ENCODE measurements at places on chromosomes 13 and 19. TPM values are rescaled to one million over a fixed set of nuclear protein-coding genes. Genes with fewer than 3 reads are reported as not detected.

GRCh38 chr19:41321600-41322270 is 11.8 kb downstream of the CCDC97 start:
- DNase-seq, result no peak

KLHL1 gene
- total RNA-seq, result 0.26 TPM

PALM gene
- total RNA-seq, result 23.6 TPM

DNA sequence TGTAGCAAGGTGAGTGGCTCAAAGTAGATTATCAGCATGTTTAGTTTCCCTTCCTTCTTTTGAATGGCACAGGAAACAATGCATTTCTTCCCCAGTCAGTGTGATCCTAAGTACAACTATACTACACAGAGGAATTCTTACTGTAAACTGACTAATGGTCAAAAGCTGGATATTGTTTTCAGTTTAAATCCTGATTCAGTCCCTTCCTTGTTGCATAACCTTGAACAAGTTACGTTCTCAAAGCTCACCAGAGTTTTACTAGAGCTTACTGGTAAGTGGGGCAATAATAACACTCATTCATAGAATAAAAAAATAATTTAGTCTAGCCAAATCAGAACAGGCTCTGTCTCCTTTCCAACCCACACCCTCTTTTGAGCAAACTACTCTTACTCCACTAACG is 180.1 kb downstream of the POSTN start:
- DNase-seq, result no peak

DNA sequence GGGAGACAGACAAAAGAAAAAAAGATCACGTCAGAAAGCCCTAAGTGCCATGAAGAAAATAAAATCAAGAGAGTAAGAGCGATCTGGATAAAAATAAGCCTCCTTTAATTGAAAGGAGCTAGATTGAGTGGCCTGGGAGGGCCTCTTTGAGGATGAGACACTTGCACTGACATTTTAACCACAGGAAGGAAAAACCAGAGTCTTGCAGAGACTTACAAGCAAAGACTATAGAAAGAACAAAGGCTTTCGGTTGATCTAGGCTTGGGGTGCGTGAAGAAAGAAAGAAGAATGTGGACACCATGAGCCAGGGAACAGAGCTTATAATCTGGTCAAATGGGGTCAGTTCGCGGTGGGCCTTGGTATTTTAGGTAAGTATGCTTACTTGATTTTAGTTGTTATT is 342.7 kb downstream of the COG6 start:
- DNase-seq, result no peak

DNA sequence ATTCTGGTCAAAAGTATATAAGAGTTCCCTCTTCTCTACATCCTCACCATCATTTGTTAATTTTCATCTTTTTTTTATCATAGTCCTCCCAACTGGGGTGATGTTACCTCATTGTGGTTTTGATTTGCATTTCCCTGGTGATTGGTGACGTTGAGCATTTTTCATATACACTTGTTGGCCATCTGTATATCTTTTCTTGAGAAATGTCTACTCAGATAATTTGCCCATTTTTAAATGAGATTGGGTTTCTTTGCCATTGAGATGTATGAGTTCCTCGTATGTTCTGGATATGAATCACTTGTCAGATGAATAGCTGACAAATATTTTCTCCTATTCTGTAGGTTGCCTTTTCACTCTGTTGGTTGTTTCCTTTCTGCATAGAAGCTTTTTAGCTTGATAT is 2.4 kb downstream of the CD33 start:
- DNase-seq, result no peak

MAST1 gene
- total RNA-seq, result 0.74 TPM

DNA sequence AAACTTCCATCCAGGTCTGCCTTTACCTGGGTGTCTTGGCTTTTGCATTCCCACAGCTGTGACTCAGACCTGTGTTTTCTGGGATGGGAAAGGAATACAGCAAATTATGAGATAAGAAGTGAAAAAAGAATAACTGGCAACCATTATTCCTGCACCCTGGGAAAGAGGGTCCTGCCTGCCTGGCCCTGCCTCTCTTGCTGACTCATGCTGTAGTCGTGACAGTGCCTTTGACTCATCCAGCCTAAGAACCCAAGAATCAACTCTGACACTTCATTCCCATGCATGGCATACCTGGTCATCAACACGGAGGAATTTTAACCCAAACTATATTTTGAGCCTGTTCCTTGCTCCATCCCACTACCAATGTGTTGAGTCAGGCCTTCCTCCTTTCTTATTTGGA is 185.4 kb upstream of the SERP2 start:
- no peak for DNase-seq

GRCh38 chr13:113746143-113746525 is 12.9 kb upstream of the TMEM255B start:
- no peak for DNase-seq

DNA sequence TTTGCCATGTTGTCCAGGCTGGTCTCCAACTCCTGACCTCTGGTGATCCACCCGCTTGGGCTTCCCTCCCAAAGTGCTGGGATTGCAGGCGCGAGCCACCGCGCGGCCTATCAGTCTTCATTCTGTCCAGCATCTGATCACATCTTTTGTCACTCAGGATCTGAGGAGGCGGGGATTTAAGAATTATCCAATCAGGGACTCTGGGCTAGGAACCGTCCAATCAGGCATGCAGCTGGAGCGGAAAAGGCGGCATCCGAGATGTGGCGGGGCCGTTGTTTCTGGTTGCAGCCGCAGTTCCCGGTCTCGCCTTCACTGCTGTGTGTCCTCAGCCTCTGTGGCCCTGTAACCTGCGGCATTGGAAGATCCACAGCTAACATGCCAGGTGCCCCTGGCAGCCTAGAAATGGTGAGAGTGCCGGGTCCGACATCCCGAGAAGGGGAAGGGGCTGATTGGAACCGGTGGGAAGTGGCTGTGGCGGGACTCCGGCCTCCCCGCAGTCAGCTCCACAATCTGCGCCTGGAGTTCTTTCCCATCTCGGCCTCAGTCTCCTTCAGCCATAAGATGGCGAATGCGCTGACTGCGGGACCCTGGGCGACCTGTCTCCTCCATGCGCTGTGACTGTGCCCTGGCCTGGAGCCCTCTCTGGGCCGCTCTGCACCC is at the start of gene ZNF729:
TSS of gene ZNF729 (plus strand) at position 291 of the 660 bp plus-strand sequence. CDS start at position 376, 85 bp downstream.
- DNase-seq, result no peak

TYROBP gene
- 5.1 TPM for total RNA-seq

GRCh38 chr13:44578067-44578400 is 1.9 kb upstream of the TSC22D1 start:
- no peak for DNase-seq

GRCh38 chr19:52138278-52138982 is 1.3 kb downstream of the ZNF616 start:
- peak; percentile 15 for DNase-seq

DNA sequence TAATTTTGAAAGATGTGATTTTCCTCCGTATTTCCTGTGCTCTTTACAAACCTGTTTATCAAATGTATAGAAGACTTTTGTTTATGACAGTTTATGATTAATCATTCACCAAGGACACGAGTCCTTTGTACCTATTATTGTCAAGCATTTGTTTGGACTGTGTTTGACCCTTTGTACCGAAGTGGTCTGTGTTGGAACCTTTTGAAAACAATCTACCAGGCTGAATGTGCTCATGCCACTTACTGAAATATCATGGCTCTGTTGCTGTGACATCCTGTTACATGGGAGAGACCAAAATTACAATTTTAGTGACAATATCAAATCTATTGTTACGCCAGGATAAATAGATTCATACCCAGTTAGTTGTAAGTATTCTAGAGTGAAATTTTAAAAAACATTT is 193.6 kb downstream of the IRS2 start:
- no peak for DNase-seq

DNA sequence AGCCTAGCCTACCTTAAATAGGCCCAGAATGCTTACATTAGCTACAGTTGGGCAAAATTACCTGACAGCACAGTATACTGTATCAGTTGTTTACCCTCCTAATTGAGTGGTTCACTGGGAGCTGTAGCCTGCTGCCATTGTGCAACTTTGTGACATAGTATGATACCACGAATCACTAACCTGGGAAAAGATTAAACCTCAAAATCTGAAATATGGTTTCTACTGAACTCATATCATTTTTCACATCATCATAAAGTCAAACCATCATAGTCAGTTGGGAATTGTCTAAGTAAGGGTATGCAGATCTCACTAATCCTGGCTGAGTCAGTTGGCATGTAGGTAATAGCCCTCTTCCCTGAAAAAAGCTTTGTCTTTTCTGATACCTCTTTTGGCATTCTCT is 9.2 kb downstream of the PAN3 start:
- DNase-seq, result no peak
